Large intestine (tissue), 12 donors: ENCODE measurements at places on chromosomes 4 and X. TPM values are rescaled to one million over a fixed set of nuclear protein-coding genes. Genes with fewer than 3 reads are reported as not detected.

NUDT11 gene
- polyA plus RNA-seq = 5.3 TPM

NLGN4X gene
- polyA plus RNA-seq = 7.2 TPM

- no peak for DNase-seq
Measured at GRCh38 chr4:12458621-12459020, 1025.5 kb downstream of the RAB28 start.

GRCh38 chr4:39097290-39097689 lies 35.3 kb downstream of the KLHL5 start:
- DNase-seq = no peak

TMSB15C gene
- polyA plus RNA-seq = 5.6 TPM

DNA sequence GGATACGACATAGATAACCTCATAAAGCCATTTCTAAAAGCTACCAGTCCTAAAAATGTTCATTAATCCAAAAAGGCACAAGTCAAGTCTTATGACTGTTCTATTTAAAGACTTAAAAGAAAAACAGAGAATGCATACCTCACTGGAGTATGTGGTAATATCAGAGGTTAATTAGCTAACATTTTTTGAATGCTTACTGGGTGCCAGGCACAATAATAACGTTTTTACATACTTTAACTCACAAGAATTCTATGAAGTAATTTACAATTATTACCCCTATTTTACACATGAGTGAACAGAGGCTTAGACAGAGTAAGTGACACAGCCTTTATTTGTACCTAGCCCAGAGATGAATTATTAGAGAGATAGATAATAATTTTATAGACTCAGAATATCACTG lies 207.5 kb downstream of the PDGFC start:
- no peak for DNase-seq

GRCh38 chr4:128796934-128797333 lies 12.6 kb upstream of the JADE1 start:
- DNase-seq = no peak

RAB41 gene
- polyA plus RNA-seq = 0.69 TPM

FOXO4 gene
- 17.9 TPM for polyA plus RNA-seq
